ENCODE measurements at places on chromosomes 1 and 21. TPM values are rescaled to one million over a fixed set of nuclear protein-coding genes. Genes with fewer than 3 reads are reported as not detected.

Gene AKNAD1
- not detected for total RNA-seq

Gene LCE2C
- not detected for total RNA-seq

Gene CFAP107
- not detected for total RNA-seq

Gene PRKAA2
- total RNA-seq, result not detected

Gene TMIGD3
- not detected for total RNA-seq

Gene CDCP2
- total RNA-seq, result not detected

Gene CCSAP
- 9.8 TPM for total RNA-seq

DNA sequence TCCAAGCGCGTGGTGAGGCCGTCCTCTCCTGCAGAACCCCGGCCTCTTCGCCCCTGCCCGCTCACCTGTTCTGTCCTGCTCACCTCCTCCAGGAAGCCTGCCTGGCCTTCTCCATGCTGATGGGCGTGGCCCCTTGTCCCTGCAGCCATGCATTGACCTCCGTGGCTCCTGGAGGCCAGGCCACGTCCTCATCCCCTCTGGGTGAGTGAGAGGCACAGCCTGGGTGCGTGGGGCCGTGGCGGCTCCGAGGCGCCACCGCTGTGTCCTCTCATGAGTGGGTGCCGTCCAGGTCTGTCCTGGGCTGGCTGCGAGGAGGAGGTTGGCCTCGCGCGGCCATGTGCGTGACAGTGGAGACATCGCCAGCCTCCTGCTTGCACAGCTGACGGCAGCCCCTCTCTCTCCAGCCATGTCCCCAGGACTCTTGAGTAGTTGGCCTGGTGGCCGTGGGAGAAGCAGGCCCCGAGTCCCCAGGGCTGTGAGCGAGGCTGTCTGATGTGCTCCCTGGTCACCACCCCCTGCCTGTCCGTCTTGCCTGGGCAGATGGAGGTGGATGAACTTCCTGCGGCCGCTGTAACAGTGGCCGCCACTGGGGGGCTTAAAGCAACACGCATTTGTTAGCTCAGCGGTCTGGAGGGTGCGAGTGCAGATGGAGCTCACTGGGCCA is 58.1 kb downstream of the PRKCZ start:
- H3K4me3 ChIP-seq, result no peak overlapping the region
- no peaks in the 10 kb centered on the region for H3K27me3 ChIP-seq
- peaks cover 1% of the 10 kb centered on the region for H3K36me3 ChIP-seq
- no peaks in the 10 kb centered on the region for H3K4me1 ChIP-seq
- H3K27ac ChIP-seq, result no peak overlapping the region
- no peak for DNase-seq

DNA sequence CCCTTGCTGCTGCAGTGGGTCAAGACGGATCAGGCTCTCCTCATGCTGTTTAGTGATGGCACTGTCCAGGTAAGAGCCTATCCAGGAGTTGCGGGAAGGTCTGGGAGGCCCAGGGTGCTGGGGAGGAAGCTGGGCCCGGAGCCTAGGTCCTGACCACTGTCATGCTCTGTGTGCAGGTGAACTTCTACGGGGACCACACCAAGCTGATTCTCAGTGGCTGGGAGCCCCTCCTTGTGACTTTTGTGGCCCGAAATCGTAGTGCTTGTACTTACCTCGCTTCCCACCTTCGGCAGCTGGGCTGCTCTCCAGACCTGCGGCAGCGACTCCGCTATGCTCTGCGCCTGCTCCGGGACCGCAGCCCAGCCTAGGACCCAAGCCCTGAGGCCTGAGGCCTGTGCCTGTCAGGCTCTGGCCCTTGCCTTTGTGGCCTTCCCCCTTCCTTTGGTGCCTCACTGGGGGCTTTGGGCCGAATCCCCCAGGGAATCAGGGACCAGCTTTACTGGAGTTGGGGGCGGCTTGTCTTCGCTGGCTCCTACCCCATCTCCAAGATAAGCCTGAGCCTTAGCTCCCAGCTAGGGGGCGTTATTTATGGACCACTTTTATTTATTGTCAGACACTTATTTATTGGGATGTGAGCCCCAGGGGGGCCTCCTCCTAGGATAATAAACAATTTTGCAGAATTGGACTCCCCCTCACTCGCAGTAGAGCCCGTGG is 1.7 kb downstream of the DYNLT4 start:
- H3K4me3 ChIP-seq, result peak overlapping the region; percentile 32
- DNase-seq, result no peak
- H3K4me1 ChIP-seq, result peaks cover 77% of the 10 kb centered on the region
- H3K27ac ChIP-seq, result peak overlapping the region; percentile 93

GRCh38 chr1:52119301-52120079 is 22.4 kb upstream of the ZFYVE9 start:
- no peak overlapping the region for H3K4me3 ChIP-seq
- no peaks in the 10 kb centered on the region for H3K36me3 ChIP-seq
- H3K4me1 ChIP-seq, result no peaks in the 10 kb centered on the region
- H3K27me3 ChIP-seq, result no peaks in the 10 kb centered on the region
- H3K27ac ChIP-seq, result no peak overlapping the region
- DNase-seq, result no peak

GRCh38 chr1:48681476-48682305 is 95.0 kb downstream of the BEND5 start:
- no peak overlapping the region for H3K4me3 ChIP-seq
- H3K36me3 ChIP-seq, result no peaks in the 10 kb centered on the region
- no peak overlapping the region for H3K27ac ChIP-seq

GRCh38 chr21:15224346-15225086 is 159.7 kb upstream of the NRIP1 start:
- no peak overlapping the region for H3K27ac ChIP-seq
- H3K4me3 ChIP-seq, result no peak overlapping the region
- DNase-seq, result no peak
- no peaks in the 10 kb centered on the region for H3K36me3 ChIP-seq
- peaks cover 8% of the 10 kb centered on the region for H3K4me1 ChIP-seq

DNA sequence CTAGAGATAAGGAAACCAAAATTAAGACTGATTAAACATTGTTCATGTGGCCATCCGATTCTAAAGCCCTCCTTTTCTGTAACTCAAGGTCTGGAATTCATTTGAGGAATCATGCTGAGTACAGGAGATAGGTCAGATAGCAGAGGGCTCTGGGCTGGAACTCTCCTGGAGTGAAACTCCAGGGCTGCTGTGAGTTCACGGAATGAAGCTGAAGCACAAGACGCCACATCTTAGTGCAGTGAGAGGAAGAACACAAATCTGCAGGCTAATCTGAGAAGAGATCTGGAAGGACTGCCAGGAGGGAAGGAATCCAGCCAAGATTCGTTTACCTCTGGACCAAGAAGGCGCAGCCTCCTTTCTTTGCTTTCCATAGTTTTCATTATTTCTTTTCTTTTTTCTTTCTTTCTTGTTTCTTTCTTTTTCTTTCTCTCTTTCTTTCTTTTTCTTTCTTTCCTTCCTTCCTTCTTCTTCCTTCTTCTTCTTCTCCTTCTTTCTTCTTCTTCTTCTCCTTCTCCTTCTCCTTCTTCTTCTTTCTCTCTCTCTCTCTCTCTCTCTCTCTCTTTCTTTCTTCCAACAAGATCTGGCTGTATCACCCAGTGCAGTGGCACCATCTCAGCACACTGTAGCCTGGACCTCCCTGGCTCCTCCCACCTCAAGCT is 74.8 kb upstream of the ATP1B1 start:
- H3K36me3 ChIP-seq, result no peaks in the 10 kb centered on the region
- peaks cover 8% of the 10 kb centered on the region for H3K27me3 ChIP-seq
- H3K4me3 ChIP-seq, result no peak overlapping the region
- DNase-seq, result no peak

DNA sequence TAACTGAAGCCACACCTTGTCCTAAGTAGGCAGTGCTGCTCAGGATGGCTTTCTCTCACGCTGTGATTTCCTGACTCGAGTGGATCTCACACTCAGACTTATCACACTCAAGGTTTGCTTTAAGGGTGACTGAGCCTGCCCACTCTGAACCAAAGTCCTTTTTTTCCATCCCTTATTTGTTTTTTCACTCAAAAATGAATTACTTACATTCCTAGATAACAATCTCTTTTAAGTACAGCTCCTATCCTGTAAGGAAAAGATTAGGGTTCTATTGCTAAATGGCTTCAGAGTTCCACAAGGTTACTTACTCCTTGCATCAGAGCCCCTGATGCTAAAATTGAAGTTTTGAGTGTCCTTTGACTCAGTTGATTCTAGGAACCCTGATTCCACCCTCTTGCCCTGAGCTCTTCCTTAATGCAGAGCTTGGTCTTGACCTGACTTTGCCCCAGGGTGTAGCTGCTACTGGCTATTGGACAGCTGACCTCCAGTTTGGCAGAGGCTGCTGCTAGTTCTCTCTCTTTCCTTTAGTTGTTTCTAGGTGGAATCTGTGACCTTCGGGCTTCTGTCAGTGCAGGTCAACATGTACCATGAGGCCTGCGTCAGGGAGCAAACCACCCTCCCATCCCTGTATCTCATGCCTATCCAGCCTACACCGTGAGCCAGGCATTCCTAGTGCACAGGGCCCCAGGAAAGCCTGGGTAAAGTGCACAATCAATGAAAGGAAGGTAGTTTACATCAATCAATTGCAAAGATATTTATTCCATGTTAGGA is 80.1 kb upstream of the CD55 start:
- no peaks in the 10 kb centered on the region for H3K4me1 ChIP-seq
- DNase-seq, result no peak
- no peaks in the 10 kb centered on the region for H3K36me3 ChIP-seq
- H3K4me3 ChIP-seq, result no peak overlapping the region
- no peak overlapping the region for H3K27ac ChIP-seq

GRCh38 chr1:40649592-40649930 is 15.9 kb downstream of the RIMS3 start:
- H3K4me1 ChIP-seq, result no peaks in the 10 kb centered on the region
- DNase-seq, result no peak
- H3K27me3 ChIP-seq, result peaks cover under 1% of the 10 kb centered on the region
- H3K4me3 ChIP-seq, result no peak overlapping the region
- no peak overlapping the region for H3K27ac ChIP-seq
- no peaks in the 10 kb centered on the region for H3K36me3 ChIP-seq

GRCh38 chr1:168565825-168566224 is 10.6 kb upstream of the XCL1 start:
- no peaks in the 10 kb centered on the region for H3K4me1 ChIP-seq
- H3K36me3 ChIP-seq, result no peaks in the 10 kb centered on the region
- H3K4me3 ChIP-seq, result no peak overlapping the region

Measured in activated CD4-positive, alpha-beta memory T cell treated with anti-CD3 and anti-CD28 coated beads for 36 hours (primary cell).